ENCODE measurements at places on chromosomes 3 and 15.

- DNase-seq = no peak
Observed at GRCh38 chr15:61075741-61076140, 153.4 kb downstream of the RORA start.

- DNase-seq = peak; percentile 52
Observed at GRCh38 chr15:99476413-99477222, 89.2 kb upstream of the MEF2A start.

DNA sequence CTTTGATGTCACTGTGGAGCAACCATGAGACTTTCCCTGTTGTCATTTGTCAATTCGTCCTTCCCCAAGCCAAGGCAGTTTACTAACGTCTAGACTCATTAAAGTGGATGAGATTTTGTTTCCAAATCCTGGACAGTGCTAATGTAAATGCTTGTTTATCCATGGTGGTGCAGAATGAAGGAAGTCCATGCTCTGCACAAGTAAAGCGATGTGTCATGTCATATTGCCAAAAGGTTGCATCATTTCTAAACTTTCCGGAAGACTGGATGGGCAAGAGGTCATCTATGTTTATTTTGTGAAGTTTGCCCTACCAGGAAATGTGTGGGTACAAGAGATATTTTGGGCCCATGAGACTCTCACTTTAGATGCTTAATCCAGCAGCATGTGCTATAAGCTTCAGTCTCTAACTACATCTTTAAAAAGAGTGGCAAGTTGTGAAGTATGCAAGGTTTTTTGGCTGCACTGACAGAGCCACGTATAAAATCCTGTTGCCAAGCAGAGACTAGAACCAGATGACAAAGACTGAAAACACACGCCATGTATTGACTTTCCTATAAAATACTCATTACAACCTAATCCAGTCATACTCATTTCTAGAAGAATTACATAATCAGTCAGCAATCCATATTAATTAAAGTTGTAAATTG is 72.1 kb upstream of the FNDC3B start:
- DNase-seq = peak; percentile 72

GRCh38 chr3:113556316-113556945 is 24.1 kb downstream of the SIDT1 start:
- DNase-seq = no peak

DNA sequence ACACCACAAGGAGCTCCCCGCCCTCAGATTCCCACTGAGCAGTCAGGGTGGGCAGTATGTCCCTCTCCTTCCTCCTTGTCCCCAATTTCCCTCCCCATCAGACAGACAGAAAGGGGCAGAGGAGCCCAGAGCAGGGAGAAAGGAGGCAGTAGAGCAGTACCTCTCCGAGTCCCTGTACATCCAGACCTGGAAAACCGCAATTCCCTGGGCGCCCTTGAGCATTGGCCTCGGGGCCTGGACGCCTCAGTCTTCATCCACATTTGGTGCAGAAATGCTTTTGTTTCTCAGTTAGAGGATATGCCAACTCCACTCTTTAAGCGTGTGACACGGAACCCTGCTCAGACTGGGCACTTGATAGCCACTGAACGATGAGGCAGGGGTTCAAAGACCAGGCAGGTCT is 5.9 kb downstream of the ISG20 start:
- no peak for DNase-seq

DNA sequence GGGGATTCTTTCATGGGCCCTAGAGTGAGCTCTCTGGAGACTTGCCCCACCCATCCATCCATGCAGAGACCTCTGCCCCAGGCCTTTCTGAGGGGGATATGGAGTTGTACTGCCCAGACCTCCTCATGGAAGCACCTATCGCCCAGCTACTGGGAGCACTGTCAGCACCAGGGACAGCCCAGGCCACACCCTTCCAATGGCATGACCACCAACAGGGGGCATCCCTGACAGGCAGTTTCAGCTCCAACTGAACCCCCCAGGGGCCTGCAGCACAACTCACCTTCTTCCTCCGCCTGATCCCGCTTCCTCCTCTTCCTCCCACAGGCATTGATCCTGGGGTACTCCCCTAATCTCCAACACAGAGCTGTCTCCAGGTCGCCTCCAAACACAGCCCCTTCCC is 21.8 kb downstream of the MRPS11 start:
- no peak for DNase-seq

- DNase-seq = no peak
Observed at GRCh38 chr15:63918317-63918672, 84.5 kb upstream of the HERC1 start.

DNA sequence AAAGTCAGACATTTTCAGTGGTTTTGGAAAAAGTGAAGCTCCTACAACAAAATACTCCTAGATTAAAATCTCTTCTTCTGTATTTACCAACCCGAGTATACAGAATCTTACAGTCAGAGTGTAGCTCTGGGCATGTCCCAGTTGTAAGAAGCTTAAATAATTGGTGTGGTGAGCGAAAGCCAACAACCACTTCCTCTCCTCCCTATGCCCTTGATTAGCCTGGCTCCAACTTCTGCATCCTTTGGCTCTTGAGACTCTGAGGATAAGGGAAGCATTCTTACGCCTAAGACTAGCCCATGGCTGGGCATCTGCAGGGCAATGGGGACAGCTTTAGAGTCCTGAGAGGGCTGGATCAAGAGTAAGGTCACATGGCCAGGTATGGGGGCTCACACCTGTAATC is 25.5 kb downstream of the RFT1 start:
- DNase-seq = no peak

DNA sequence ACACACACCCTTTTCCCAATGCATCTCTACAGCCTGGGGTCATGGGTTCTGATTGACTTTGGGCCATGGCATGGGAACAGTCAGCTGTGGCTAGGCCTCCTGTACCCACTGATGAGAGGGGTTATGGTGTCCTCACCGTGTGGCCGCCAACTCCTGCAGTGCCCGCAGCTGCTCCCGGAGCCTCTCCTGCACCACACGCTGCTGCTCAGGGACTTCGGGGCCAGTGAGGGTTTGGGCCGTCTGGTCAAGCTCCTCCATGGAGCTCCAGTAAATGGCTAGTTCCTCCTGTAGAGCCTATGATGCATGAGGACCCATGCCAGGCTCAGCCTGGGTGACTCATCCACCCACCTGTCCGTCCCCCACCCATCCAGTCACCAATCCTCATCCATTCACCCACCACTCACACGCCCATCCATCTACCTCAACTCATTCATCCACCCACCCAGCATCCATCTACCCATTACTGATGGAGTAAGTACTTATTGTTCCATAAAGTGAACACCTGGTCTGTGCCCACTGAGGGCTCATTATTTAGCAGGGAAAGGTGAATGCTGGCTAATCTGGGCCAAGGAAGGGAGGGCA is 21.6 kb downstream of the SPTBN5 start:
- DNase-seq = no peak

DNA sequence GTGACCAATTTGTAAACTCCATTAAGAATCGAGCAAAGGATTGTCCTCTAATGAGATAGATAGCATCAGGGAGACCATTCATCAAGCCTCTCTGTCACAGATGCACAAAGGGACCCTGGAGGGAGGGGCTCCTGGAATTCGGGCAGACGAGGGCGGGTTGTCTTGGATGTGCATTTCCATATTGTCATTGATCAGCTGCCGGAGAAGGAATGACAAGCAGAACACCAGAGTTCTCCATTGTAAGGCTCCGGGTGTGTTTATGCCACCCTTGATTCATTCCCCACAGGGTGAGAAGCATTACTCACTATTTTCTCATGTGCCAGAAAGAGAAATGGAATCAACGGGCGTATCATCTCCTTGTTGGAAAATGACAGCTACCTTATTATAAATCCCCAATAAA is 167.5 kb downstream of the EBLN2 start:
- DNase-seq = no peak

- no peak for DNase-seq
Observed at GRCh38 chr15:25170781-25171110, 216.0 kb downstream of the SNRPN start.

GRCh38 chr15:70152070-70152480 is 54.4 kb upstream of the TLE3 start:
- DNase-seq = peak; percentile 72

- DNase-seq = peak; percentile 94
Observed at GRCh38 chr3:149366941-149367840, 10.3 kb downstream of the TM4SF1 start.

DNA sequence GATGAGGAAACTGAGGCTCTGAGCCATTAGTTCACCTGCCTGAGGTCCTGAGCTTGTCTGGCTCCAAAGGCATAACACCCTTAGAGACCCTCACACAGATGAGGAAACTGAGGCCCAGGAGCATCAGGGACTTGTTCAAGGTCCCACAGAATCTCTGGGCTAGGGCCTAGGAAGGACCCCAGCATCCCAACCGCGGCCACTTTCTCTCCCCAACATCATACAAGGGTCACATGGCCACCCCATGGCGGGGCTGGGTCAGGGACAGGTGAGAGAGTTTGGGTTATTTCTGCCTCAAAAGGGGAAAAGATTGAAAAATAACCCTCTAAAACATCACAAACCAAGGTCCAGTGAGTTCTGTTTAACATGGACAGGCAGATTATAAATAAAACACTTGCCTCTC is 6.7 kb downstream of the LINGO1 start:
- no peak for DNase-seq

- no peak for DNase-seq
Observed at GRCh38 chr15:70083418-70083817, 14.3 kb downstream of the TLE3 start.

DNA sequence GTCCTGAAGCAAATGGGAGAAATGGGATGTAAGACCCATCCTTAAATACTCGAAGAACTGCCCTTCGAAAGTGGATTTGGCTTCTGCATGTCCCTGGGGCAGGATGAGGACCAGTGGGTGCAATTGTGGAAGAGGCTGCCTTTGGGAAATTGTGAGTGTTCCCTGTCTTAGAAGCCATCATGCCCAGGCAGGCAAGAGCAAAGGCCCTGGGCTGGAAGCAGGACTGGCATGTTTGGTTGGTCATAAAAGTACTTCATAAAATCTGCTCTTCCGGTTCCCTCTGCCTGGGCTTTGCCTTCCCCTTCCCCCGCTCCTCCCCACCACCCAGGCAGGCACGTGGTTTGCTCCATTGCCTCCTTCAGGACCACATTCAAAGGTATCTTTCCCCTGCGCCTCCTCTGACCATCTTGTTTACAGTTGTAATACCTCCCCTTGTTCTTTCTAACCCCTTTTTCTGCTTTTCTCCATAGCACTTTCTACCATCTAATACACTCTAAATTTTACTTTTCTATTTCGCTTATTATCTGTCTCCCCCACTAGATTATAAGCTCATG is 8.3 kb downstream of the MINAR1 start:
- no peak for DNase-seq

GRCh38 chr3:32111560-32111959 is 5.1 kb downstream of the GPD1L start:
- no peak for DNase-seq

DNA sequence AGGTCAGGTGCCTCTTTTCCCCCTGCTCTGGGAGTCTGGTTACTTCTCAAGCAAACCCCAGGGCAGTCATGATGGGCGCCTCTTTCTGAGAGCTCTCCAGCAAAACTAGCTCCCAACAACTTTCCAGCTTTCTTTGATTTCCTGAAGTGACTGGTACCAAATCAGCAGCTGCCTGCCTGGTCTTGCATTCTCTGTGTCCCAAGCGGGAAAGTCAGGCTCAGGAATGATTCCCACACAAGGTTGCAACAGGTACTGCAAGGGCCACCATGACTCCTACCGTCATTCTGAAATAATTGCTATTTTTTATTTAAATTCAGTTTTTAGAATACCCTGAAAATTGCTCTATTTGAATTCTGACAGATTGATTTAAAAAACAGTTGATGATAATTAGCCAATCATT is 658.7 kb downstream of the SQOR start:
- DNase-seq = no peak

GRCh38 chr3:114490829-114491228 is 197.0 kb downstream of the TIGIT start:
- DNase-seq = no peak

GRCh38 chr15:44246521-44247268 is 41.8 kb upstream of the GOLM2 start:
- DNase-seq = no peak

GRCh38 chr3:185210621-185211142 is 43.2 kb downstream of the EHHADH start:
- no peak for DNase-seq

GRCh38 chr3:48507256-48508061 is 3.5 kb upstream of the SHISA5 start:
- DNase-seq = peak; percentile 15

GRCh38 chr15:74144153-74144775 is 13.9 kb downstream of the ISLR2 start:
- no peak for DNase-seq

- DNase-seq = peak; percentile 65
Observed at GRCh38 chr15:70863450-70864218, 9.7 kb upstream of the LARP6 start.

DNA sequence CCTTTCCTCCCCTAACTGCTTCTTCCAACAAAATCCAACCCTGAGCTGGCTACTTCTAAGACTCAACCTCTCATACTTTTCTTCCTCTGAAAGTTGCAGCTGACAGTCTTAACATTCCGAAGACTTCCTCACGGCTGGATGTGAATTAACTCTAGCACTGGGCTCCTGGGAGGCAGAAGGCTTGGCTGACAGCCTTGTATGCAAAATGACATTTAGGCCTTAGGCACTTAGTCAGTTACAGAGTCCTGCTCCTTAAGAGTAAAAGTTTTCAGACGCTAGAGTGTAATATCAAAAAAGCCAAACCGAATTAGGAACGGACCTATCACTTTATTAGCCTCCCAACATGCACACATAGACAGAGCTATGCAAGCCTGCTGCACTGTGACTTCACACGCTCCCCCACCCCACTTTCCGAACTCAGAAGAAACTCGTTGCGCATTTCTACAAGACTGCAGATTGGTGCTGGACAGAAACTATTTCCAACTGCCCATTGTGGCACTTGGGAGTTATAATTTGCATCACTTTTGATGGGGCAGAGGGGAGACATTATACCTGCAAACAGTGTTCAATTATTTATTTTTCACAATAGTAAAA is 15.5 kb upstream of the ANXA2 start:
- DNase-seq = no peak

DNA sequence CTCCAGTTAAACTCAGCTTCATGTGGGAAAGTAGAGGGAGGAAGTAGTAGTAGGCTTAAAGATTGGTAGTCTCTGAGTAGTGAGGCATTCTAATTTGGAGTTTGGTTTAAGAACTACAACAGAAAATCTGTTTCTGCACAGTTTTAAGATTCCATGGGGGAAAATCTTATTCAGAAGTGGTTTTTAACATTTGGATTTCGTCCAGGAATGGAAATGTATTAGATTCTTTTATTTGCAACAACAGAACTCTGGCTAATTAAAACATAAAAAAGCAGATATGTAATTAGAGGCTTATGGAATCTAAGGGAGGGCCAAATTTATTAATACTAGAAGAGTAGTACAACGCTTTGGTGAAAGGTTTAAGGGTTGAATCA is 36.0 kb downstream of the NECTIN3 start:
- DNase-seq = no peak

DNA sequence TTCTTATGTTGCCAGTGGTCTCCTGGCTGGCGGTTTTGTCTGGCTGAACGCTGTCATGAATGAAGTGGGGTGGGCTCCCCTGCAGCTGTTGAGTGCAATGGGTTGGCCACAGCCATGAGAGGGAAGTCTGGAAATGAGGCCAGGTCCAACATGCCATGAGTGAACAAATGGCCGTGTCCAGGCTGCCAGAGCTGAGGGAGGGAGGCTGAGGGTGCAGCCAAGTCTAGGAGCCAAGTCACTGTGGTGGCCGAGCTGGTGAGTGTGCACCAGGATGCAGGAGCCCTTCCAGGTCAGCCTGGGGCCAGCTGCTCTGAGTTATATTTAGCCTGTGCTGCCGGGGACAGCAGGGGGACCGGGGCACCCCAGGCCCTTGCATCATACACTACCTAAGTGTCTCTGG is 24.7 kb upstream of the PRR23E start:
- no peak for DNase-seq

All from kidney capillary endothelial cell (primary cell).